Ascending aorta (tissue), 2 donors: ENCODE measurements at places on chromosomes 16 and 17.

GRCh38 chr17:70172449-70172848 is 3.1 kb downstream of the KCNJ2 start:
- no peak for DNase-seq

GRCh38 chr17:19867079-19867328 is 732 bp downstream of the ULK2 start:
- DNase-seq: no peak

DNA sequence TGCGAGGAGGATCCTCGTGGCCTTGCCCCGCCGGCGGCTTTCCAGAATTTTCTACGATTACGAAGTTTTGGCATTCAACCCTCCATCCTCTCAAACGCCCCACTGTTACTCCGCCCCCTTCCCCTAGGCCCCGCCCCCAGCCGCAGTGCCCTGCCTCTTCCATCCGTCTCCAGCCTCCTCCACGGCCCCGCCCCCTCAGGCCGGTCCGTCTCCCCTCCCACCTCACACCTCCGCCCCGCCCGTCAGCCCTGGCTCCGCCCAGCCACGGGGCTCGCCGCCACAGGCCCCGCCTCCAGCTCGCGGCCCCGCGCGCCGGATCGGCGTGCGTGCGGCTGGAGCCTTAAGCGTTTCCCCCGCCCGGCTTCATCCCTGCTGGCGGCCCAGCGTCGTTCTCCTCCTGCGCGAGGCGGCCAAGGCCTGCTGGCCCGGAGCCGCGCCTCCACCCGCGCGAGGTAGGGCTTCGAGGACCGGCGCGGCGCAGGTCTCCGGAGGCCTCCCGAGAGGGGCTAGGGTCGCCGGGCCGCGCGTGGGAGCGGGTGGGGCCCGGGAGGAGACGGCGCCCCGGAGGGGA is at the start of the genes C17orf67 and DGKE:
C17orf67 (minus strand) TSS at position 112 of the 571 bp plus-strand sequence. CDS start 18,110 bp downstream, outside the sequence.
DGKE (plus strand) TSS at position 343 of the 571 bp plus-strand sequence. CDS start 645 bp downstream, outside the sequence.
- DNase-seq: peak; percentile 93

- DNase-seq: no peak
Measured at GRCh38 chr16:85285681-85286065, 173.4 kb upstream of the CIBAR2 start.

DNA sequence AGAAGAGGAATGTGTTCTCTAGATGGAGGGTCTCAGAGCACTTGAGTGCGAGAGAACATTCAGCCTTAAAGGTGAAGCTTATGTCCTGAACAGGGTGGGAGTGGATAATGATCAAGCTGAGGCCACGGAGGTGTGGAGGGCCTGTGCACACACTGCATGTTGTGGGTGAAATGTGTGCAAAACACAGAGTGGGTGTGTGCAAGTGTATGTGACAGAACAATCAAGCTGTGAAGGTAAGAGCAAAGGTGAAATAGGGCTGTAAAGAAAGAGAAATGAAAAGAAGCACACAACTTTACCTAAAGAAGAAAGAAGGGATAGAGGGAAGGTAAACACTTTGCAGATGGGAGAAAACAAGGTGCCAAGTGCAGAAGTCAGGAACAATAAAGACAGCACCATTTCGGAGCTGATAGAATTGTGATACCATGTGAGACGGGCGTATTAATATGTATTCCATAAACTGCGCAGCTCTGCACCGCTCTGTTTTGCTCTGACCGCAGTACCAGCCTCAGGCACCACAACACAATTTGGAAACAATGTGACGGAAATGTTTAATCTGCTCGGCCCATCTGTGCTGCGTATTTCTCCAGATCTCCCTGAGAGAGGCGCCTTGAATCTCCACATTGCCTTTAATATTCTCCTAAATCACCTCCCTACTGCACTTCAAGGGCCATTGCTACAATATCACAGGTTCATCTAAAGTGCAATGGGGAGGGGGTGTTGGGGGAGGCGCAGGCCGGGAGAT is 40.6 kb downstream of the SNX11 start:
- no peak for DNase-seq

DNA sequence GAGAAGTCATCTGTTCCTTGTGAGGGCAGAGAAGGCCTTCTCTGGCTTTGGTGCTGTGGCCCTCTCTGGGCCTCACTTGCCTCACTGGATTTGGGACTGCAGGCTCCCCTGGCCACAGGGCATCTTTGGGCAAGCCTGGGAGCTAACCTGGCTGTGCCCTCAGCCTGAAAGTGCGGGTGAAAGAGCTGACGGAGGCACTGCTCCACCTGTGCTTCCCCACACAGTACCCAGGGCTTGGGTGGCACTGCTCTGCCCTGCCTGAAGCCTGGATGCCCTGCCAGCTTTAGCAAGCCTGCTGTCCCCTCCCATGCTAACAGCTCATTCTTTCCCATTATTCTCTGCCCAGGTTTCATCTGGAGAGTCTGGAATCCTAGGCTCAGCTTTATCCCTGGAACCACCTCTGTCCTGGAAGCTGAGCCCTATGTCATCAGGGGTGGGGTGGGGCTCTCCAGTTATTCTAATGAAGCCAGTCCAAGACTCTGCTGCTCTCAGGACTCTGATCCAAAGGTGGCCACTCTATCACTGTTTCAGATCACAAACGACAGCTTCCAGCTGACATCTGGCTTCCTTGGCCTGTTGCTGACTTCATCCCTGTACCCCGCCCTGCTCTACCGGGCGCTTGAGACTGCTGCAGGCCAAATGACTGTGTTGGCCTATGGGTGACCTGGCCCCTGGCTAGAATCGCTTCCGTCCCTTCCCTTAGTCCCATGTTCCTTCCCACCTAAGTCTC is 29.3 kb downstream of the HIC1 start:
- DNase-seq: no peak

DNA sequence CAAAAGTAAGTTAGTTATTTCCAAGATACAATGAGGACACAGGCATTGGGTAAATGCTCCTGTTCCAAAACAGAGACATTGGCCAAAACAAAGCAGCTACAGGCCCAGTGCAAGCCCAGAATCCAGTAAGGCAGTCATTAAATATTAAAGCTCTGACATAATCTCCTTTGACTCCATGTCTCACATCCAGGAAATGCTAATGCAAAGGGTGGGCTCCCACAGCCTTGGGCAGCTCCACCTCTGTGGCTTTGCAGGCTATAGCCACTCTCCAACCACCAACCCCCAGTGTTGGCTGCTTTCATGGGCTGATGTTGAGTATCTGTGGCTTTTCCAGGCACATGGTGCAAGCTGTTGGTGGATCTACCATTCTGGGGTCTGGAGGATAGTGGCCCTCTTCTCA is 733.4 kb upstream of the SOX9 start:
- no peak for DNase-seq

DNA sequence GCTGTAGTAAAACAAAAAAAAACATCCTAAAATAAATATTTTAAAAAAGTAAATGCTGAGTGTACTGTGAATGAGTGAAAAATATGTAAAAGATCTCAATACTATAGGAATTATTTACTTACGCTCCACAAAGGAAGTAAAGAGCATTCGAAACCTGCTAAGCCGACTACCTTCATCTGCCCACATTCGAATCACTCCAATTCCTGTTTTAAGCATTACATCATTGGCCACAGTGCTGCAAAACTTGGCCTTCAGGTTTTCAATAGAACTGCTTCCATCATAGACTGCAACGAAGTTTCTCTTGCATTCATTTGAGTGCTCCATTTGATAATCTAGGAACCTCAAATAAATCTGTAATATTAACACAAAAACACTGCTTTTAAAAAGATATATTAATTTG is 34.4 kb downstream of the NETO2 start:
- no peak for DNase-seq

DNA sequence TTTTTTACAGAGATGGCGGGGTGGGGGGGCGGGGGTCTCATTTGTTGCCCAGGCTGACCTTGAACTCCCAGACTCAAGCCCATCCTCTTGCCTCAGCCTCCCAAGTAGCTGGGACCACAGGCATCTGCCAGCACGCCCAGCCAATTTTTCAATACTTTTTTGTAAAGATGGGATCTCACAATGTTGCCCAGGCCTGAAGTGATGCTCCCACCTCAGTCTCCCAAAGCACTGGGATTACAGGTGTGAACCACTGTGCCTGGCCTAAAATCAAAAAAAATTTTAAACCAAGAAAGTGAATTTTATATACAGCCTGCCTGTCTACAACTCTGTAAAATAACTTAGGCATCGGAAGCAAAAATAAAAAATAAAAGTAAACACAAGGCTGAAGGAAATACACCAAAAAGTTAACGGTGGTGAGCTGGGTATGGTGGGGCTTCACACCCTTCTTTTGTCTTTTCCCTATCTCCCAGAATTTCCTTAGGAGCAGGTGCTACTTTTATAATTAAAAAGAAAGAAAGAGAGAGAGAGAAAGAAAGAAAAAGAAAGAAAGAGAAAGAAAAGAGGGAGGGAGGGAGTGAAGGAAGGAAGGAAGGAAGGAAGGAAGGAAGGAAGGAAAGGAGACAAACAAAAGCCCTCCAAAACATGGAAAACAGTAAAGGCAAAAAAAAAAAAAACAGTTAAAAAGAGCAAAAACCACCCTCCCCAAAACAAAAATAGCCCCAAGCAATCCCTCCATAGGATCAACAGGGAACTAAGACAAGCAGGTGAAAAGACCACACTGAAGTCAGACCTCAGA is 51.4 kb downstream of the TBC1D16 start:
- DNase-seq: no peak

GRCh38 chr16:88601313-88602036 is 31.3 kb downstream of the ZC3H18 start:
- DNase-seq: no peak

DNA sequence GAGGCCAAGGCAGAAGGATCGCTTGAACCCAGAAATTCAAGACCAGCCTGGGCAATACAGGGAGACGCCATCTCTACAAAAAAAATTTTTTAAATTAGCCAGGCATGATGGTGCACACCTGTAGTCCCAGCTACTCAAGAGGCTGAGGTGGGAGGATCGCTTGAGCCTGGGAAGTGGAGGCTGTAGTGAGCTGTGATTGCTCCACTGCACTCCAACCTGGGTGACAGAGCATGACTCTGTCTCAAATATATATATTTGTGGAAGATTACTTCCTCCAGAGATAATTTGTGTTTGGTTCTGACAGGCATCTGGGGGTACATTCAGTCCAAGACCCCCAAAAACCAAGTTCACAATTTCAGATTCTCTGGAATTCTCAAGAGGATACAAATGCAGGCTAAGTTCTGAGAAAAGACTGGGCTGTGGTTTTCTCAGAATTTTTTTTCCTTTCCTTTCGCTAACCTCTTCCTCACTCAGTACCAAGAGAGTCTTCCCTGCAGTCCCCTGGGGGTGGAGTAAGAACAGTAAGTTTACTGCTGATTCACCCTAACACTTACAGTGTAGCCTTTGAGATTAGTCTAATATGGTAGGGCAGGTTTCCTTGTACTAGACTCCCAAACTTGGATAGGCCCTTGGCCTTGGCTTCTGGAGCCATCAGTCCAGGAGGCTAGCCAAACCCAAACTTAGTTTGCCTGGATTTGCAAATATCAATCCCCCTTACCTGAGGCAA is 15.1 kb downstream of the GSDMB start:
- DNase-seq: no peak

- no peak for DNase-seq
Measured at GRCh38 chr16:23824909-23825308, 10.9 kb upstream of the PRKCB start.

GRCh38 chr16:53061256-53061655 is 6.5 kb downstream of the CHD9 start:
- DNase-seq: no peak

- no peak for DNase-seq
Measured at GRCh38 chr17:81458628-81459027, 54.0 kb downstream of the ACTG1 start.

DNA sequence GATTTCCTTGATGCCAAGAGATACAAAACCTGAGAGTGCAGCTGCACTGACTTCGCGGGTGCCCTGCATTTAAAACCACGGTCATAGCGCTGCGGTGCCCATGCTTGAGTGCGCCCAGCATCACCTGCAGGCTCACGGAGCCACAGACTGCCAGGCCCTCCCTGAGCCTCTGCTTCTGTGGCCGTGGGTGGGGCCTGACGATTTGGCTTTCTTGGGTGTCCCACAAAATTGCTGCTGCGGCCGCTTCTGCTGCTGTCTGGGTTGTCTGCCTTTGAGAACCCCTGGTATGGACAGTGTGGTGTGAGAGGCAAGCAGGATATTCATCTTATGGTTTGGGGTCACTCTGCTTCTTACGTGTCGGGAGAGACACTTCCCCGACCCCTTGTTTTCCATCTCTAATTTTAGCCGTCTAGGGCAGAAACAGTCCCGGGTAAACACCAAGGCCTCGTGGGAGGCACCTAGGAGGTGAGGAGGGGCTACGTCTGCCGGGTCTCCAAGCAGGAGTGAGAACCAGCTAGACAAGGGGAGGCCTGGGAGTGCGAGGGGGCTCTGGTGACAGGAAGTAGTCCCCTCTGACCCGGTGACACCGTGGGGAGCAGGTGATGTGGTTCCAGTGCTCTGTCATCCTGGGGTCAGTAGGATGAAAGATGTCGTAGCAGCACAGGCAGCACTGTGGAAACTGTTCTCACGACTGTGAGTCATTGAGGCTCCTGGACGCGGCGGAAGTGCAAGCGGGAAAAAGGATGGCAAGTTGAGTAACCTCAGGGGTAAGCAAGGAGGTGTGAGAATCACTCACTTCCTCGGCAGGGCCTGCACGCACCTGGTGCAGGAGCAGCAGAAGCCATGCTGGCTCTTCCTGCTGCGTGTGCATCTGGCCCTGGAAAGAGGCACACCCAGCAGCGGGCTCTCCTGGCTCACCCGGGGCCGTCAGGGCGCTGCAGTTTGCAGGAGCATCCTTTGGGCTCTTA is 176.3 kb downstream of the RPTOR start:
- no peak for DNase-seq

DNA sequence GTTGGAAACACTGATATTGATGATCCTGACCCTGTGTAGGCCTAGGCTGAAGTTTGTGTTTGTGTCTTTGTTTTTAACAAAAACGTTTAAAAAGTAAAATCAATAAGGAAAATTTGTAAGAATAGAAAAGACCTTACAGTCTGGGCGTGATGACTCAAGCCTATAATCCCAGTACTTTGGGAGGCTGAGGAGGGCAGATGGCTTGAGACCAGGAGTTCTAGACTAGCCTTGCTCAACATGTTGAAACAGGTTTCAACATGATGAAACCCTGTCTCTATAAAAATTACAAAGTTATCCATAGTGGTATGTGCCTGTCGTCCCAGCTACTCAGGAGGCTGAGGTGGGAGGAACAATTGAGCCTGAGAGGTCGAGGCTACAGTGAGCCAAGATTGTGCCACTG is 18.3 kb upstream of the TOM1L1 start:
- DNase-seq: no peak

GRCh38 chr16:25026621-25027020 is 11.5 kb upstream of the ARHGAP17 start:
- DNase-seq: no peak

DNA sequence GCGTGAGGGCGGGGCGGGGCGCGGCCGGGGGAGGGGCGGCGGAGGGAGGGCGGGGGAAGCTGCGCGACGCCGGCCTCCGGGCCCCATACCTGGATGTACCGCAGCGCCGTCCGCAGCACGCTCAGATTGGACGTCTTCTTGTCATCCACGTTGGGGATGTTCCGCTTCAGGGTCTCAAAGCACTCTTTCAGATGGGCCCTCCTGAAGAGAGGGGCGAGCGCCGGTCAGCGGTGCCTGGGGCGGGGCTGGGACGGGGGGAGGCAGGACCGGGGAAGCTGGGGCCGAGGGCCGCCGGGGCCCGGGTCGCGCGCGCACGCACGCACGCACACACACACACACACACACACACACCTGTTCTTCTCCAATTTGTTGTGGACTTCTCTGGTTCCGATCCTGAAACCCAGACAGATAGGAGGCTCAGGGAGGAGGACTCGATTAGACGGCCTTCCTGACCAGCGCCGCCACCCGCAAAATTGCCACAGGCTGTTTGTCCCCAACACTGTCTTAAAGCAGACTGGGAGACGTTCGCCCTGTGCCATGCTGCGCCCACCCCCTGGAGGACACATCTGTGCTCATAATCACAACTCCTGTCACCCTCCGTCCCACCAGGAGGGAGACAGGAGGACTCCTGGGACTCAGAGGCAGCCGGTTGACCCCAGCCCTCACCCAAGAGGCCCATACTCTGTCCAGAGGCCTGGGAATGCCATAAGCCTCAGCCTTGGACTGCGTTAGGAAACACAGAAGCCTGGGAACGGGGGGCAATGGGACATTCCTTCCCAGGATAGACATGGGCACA is 6.7 kb downstream of the MNT start:
- no peak for DNase-seq
